ENCODE measurements at places on chromosomes 5 and 9. TPM values are rescaled to one million over a fixed set of nuclear protein-coding genes. Genes with fewer than 3 reads are reported as not detected.

- DNase-seq, result no peak
These were observed 25.1 kb downstream of the NFX1 start for GRCh38 chr9:33315371-33315770.

- no peak for DNase-seq
These were observed 753 bp downstream of the RPS6 start for GRCh38 chr9:19379283-19379682.

DNA sequence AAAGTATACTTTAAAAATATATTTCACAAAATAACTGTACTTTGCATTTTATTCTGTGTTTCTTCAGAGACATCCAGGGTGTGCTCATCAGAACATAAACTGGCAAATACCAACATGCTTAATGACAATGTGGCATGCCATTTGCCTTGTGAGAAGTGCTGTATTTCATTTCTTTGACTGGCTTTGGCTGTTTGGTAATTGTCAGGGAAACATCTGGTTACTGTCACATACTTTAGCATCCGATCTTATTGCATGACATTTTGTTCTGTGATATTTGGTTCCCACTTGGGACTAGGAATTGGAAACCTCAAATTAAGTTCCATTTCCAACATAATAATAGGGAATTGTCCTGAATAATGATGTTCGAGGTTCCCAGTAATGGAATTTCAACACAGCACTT lies 96.5 kb downstream of the FGF10 start:
- DNase-seq, result no peak

DNA sequence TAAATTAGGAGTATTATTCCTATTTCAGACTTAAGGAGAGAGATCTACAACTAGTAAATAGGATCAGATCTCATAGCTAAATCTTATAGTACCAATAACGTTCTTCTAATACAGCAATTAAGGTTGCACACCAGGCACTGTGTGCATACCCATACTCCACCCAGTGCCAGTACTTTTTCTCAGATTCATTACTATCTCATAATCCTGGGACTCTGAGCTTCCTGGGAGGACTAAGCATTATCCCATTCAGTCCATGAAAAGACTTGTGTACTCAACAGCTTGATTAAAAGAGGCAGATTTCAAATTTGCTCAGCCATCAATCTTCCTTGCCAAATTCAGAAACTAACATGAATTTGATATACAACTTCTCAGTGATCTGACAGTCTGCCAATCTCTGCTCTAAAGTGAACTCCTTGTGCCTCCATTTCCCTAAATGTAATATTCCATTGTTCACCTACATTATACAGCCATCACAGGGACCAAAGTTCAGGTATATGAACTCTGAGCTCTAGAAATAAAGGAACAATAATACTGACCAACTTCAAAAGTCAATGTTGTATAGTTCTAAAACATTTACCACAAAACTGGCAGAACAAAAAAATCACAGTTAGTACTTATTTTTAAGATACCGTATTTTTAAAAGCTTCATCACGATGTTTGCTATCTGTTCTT lies 7.2 kb downstream of the STRBP start:
- DNase-seq, result no peak

DNA sequence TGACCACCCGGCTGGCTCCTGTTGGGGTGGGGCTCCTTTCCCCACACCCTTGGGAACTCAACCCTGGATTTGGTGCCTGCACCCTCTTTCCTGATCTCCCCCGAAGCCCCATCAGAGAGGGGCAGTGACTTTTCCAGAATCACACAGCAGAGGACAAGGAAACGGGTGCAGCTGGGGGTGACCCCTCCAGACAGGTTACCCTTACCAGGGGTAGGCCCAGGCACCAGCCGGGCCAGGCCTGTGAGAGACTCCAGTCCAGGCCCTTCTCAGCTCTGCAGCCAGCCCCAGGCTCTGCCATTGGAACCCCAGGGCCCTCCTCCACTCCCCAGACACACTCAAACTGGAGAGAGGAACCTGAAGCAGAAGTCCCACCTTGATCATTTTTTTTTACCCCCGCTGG lies 19.0 kb upstream of the PHYHD1 start:
- DNase-seq, result no peak

NMUR2 gene
- total RNA-seq, result not detected

DNA sequence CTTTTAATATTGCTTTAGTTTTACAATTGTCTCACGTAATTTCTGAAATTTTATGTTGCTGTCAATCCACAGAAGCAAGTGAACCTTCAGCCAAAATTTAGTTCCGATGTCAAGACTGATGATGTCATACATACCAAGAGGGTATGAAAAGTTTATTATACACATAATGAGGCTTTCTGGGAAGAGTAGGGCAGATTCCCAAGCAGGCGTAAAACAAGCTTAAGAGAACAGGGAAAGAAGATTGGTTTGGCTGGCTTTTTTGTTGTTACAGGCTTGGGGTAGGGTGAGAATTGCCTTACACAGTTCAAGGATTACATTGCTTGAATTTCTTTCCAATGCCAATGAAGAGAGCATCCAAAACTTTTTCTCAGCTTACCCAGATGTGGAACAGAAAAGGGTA lies 1962.9 kb upstream of the CDH6 start:
- no peak for DNase-seq

PTAR1 gene
- total RNA-seq, result 57.2 TPM

DNA sequence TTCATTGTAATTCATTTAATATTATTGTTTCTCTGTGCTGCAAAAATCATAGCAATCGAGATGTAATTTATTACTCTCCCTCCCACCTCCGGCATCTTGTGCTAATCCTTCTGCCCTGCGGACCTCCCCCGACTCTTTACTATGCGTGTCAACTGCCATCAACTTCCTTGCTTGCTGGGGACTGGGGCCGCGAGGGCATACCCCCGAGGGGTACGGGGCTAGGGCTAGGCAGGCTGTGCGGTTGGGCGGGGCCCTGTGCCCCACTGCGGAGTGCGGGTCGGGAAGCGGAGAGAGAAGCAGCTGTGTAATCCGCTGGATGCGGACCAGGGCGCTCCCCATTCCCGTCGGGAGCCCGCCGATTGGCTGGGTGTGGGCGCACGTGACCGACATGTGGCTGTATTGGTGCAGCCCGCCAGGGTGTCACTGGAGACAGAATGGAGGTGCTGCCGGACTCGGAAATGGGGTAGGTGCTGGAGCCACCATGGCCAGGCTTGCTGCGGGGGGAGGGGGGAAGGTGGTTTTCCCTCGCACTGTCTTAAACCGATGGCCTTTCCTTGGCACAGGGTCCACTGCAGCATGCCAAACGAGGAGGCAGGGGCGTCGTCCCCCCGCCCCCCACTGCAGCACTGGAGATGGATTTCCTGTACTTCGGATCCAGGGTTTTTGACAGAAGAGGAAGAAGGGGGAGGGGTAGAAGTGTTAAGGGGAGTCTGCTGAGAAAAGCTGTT lies at the start of gene APC:
Gene APC, plus strand, starts transcription at position 423 of the 728 bp plus-strand sequence. CDS start 17,006 bp downstream, outside the sequence.
- DNase-seq, result peak; percentile 92

Measured in HFFc6 (cell line).